ENCODE measurements at places on chromosomes 1 and 21. TPM values are rescaled to one million over a fixed set of nuclear protein-coding genes. Genes with fewer than 3 reads are reported as not detected.

- no peak for DNase-seq
Measured at GRCh38 chr1:162137179-162137960, 67.9 kb downstream of the NOS1AP start.

DNA sequence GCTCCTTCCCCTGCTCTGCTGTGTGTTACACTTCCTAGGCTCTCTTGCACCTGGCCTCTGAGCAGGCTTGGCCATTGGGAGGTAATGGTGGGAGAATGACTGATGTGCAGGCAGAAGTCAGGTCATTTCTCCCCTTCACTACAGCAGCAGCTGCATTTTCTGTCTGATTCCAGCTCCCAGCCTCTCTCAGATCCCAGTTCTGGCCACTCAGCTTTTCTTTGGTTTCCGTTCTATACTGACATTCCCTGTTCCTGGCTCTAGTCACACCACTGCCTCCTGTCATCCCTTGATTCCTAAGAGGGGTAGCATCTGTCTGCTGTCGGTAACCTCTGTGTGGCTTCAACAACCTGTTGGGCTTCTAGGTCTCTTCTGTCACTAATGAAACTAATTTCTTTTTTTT, 127.7 kb upstream of the HOOK1 start:
- no peak for DNase-seq

GRCh38 chr1:216632980-216633379, 90.2 kb downstream of the ESRRG start:
- no peak for DNase-seq

GRCh38 chr1:65253800-65254319, 55.5 kb upstream of the DNAJC6 start:
- no peak for DNase-seq

DNA sequence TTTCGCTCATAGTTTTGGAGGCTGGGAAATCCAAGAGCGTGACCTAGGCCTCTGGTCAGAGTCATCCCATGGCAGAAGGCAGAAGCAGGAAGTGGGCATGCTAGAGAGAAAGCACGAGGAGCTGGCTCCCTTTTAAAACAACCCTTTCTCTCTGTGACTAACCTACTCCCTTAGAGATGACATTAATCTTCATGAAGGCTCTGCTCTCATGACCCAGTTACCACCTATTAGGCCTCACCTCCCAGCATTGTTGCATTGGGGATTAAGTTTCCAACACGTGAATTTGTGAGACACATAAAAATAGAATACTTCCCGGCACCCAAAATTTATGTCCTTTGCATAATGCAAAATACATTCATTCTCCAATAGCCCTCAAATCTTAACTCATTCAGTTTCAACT, 223.1 kb upstream of the ST6GALNAC5 start:
- no peak for DNase-seq

GRCh38 chr1:200290010-200290685, 119.7 kb downstream of the ZNF281 start:
- DNase-seq = no peak

FBXO2 gene
- 7.4 TPM for total RNA-seq

CCT8 gene
- total RNA-seq = 218 TPM

FHAD1 gene
- 3.8 TPM for total RNA-seq

CAPN8 gene
- total RNA-seq = 0.71 TPM

DNA sequence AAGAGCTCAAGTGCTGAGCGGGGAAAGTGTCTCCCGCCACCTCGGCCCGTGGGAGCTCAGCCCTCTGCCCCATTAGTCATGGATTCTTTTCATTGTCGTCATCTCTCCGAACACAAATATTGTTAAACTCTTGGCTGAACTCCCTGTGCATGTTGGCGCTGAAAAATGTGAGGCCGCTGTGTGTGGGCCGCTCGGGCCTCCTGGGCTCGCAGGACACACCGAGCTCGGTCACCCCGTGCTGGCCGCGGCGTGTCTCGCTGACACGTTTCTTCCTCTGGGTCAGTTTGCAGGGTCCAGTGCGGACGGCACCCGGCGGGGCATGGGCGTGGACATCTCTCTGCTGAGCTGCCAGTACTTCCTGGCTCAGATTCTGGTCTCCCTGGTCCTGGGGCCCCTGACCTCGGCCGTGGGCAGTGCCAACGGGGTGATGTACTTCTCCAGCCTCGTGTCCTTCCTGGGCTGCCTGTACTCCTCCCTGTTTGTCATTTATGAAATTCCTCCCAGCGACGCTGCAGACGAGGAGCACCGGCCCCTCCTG, 25.6 kb downstream of the SLC45A1 start:
- DNase-seq = no peak

All from type B pancreatic cell (in vitro differentiated cells).